ENCODE measurements at places on chromosomes 6 and 20.
A peak's percentile ranks its signal among the peaks of the same experiment; 100 is the strongest.

GRCh38 chr6:159572439-159573110, 120.5 kb downstream of the SOD2 start:
- DNase-seq: no peak

GRCh38 chr20:19519466-19519865, 238.6 kb upstream of the RIN2 start:
- no peak for DNase-seq

- no peak for DNase-seq
Observed at GRCh38 chr20:38126932-38127621, 38.0 kb downstream of the TGM2 start.

GRCh38 chr20:45550765-45551164, 3.6 kb upstream of the EPPIN start:
- DNase-seq: no peak

DNA sequence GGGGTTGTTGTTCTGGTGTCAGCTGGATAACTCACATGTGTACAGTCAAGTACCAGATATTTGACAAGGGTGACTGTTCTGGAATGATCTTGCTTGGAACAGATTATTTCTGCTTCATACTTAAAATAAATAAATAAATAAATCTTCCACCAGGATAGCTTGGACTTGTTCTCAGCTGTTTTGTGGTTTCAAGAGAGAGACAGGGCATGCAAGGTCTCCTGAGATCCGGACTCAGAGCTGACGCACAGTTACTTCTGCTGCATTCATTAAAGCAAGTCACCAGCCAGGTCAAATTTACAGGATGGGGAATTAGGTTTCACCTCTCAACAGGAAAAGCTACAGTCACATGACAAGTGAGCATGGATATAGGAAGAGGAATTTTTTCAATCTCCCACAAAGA, 285.0 kb upstream of the SPTLC3 start:
- no peak for DNase-seq

GRCh38 chr6:91704531-91704930, 1117.7 kb upstream of the MAP3K7 start:
- DNase-seq: no peak

- DNase-seq: no peak
Observed at GRCh38 chr20:14422892-14423291, 85.5 kb upstream of the FLRT3 start.

- DNase-seq: peak; percentile 69
Observed at GRCh38 chr6:2222275-2222842, 23.0 kb downstream of the GMDS start.

DNA sequence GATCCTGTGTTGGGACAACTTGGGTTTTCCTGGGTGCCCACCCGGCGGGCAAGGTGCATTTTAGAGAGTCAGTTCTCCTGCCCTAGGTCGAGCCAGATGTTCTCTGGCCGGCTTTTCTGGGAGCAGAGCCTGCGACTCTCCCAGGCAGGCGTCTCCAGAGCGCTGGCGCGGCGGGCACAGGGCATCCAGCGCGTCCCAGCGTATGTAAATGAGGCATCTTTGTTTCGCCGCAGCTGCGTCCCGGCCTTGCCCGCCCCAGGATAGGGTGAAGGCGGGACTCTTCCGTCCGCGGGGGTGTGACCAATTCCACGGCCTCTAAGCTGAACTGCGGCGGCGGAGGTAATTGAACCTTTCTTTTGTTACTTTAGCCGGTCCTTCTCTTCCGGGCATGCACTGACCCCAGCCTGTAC, 9.1 kb downstream of the GRIK2 start:
- no peak for DNase-seq

DNA sequence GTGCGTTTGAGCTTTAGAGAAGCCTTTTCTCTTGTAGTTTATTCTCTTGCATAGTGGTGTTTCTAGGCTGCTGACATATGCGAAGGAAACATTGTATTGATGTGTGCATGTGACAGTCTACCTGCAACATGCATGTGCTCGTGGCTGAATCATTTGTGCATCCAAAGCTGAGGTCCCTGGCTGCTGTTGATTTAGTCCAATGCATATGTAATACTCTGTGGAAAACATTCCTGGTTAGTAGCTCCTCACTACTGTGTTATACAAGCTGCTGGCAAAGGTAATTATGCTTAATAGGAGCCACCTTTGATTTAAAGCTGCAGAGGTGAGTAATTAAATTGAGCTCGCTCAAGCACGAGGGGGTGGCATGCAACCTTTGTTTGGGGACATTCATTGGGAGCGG, 24.5 kb downstream of the TSHZ2 start:
- peak; percentile 7 for DNase-seq

DNA sequence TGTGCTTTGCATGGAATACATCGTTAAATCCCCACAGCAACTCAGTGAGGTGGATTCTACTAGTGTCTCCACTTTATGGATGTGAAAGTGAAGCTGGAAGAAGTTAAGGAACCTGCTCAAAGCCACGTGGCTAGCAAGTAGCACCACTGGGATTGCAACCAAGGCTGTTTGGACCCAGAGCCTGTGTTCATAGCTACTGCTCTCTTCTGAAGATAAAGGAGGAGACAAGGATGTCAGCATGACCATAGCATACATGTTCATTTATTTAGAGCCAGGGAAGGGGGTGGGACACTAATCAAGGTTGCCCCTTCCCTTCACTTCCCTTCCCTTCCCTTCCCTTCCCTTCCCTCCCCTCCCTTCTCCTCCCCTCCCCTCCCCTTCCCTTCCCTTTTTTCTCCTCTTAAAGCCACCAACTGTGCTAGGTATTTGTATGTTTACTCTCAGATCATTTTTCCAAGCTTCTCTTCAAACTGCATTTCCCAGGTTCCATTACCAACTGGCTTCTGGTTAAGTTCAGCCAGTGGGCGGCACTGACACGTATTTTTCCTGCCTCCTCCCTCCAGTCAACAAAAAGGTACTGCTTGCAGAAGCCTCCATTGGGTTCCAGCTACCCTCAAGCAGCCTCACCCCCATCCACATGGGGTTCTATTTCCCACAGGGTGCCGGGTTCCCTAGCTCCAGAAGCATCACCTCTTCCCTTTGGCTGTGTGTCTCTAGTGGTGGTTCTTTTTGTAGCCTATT, 134.9 kb downstream of the BCAS1 start:
- no peak for DNase-seq

DNA sequence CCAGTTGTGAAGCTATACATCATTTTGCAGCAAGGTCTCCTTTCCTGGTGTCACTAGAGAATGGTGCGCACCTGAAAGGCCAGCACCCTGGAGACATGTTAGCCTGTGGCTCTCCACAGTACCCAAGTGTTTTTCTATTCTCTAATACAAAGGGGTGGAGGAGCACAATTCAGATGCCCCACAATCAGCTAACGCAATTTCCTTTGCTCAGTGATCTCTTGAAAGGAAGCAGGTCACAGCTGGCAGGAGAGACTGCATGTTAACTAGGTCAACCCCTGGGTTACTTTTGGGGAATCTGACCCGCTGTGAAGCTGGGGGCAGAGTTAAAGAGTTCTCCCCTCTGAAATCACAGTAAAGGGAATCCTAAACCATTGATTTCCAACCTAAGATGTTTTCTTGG, 92.5 kb downstream of the B3GAT2 start:
- DNase-seq: no peak

DNA sequence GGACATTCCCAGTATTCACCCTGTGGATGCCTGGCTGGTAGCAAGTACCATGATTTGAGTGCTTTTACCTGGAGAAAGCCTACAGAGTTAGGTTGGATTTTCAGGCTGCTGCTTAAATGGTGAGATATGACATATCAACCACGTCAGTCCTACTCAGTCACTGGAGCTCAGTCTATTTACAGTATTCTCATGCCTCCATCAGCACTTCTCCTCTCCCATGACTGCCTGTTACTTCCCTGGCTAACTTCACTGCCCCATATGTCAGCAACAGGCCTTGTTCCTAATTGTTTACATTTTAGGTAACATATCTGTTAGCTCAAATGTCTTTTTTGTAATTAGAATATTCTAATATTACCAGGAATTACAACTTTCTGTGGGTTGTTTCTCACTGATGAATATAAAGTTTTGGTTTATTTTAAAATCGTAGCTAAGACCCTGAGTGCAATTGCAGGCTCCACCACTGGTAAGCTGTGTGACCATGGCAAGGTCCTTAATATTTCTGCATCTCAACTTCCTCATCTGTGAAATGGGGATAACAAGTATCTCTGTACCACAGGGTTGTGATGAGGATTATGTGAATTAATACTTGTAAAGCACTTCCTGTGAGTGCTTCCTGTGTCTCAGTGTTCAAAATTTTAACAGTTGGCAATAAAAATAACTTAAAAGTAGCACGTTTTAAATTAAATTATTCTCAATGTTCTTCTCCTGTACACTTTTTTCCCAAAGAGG, 54.3 kb downstream of the RNF144B start:
- DNase-seq: no peak

DNA sequence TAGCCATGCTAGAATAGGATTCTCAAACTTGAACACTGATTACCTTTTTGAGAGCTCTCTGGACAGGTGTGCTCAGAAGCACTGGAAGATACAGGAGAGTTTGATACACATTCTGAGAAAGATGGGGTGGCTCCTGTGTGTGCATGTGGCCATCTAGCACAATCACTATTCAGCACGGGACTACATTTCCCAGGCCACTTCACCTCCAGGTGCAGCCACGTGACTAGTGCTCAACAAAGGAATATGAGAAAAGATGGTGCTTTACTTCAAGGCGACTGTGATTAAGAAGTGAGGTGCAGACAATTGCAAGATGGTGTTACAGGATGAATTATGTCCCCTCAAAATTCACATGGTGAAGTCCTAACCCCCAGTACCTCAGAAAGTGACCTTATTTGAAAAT, 103.8 kb downstream of the BACH2 start:
- DNase-seq: no peak

GRCh38 chr6:123062670-123063069, 66.6 kb downstream of the CLVS2 start:
- DNase-seq: peak; percentile 90

- no peak for DNase-seq
Observed at GRCh38 chr6:49499623-49500022, at the start of gene GLYATL3. GLYATL3 (plus strand) TSS chr6:49499923; CDS start chr6:49511991, 12,068 bp downstream.

- DNase-seq: no peak
Observed at GRCh38 chr6:31225735-31226134, 46.2 kb downstream of the HLA-C start.

GRCh38 chr20:60583741-60584140, 625.5 kb downstream of the CDH26 start:
- DNase-seq: no peak

GRCh38 chr20:19363476-19363875, 151.0 kb downstream of the SLC24A3 start:
- DNase-seq: no peak

- DNase-seq: no peak
Observed at GRCh38 chr6:47669684-47670513, 28.5 kb upstream of the ADGRF4 start.

GRCh38 chr6:68080074-68080473, 555.0 kb upstream of the ADGRB3 start:
- no peak for DNase-seq

DNA sequence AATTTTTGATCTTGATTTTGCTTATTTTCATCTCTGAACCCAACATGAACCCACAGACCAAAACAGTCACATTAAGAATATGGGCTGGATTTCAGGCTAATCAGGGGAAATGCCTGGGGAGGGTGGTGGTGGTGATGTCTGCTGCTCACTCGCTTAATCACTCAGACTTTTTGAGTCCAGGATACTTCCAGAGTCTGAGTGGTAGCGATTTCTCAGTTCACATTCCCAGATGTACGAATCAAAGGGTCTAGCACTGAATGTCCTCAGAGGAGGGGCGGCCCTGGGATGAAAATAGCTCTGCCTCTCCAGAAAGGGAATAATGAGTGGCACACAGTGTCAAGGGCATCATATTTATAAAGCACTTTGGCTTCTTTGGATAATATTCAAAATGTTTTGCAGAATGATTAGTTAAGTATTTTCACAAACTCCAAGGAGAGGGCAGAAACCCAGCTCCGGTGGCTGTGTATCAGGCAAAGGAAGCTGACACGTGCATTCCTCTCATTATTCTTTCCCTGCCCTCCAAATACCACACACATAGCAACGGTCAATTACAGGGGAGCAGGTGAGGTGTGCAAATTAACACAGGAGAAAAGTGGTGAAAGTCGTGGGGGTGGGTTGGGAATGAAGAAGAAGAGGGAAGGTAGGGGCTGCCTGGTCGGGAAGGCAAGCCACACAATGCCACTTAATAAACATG, 345.2 kb upstream of the RSPO3 start:
- DNase-seq: no peak

- DNase-seq: no peak
Observed at GRCh38 chr6:163191704-163192537, 222.6 kb upstream of the QKI start.

DNA sequence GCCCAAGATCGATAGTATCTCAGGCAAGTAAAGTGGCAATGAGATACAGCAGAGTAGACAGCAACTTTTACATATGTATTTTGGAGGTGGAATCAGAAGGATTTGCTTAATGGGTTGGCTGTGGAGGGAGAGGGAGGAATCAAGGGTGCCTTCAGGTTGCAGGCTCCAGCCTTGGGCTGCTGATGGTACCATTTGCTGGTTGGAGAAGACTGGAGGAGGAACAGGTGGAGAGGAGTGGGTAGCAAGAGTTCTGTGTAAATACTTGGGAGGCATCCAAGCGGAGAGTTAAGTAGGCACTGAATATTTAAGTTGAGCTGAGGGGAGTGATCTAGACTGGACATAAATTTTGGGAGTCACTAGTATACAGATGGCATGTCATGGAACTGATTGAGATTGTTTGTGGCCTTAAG, 5.2 kb downstream of the BICRAL start:
- no peak for DNase-seq

- DNase-seq: no peak
Observed at GRCh38 chr6:72984981-72985665, 240.2 kb downstream of the KHDC1L start.

GRCh38 chr6:7802662-7803061, 76.8 kb downstream of the BMP6 start:
- no peak for DNase-seq

DNA sequence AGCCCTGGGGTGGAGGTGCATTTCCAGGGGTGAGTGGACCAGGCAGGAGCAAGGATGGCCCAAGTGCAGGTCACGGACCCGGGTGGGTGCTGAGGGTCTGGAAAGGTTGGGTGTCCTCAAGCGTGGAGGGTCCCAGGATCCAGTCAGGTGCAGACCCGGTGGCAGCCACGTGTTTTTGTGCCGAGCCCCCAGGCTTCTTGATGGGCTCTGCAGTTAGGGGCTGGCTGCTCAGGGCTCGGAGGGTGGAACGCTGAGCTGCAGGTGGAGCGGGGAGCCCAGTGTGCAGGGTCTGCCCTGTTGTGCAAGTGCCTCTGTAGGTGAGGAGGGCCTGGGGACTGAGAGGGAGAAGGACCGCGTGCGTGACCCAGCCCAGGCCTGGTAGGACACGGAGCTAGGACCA, 70.9 kb upstream of the HLA-E start:
- no peak for DNase-seq

Measured in NCI-H1105 (cell line).